ENCODE measurements at places on chromosomes 1 and 21. TPM values are rescaled to one million over a fixed set of nuclear protein-coding genes. Genes with fewer than 3 reads are reported as not detected.

DNA sequence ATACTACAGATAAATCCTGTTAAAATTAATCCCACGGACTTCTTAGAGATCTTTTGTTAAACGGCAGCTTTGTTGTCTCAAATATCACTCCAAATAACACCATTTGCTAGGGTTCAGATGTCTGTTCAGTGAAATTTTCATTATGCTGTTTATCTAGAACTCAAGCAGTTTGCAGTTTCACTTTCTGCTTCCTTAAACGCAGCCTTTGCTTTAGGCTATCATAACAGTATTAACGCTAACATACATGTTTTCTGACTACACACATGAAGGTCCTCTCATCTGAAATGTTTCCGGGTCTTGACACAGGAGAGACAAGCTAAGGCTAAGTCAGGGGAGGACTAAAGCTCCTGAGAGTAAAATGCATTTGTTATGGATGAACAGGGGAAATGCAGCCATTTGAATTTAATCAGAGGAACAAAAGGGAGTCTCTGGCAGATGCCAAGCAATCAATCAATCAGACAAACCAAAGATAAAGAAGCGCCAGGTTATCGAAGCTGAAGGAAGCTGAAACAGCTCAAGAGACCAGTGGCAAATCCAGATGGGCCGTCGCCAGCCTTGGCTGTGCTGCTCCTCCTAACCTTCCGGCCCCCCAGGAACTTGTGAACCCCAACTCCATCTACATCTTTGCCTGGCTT lies 16.9 kb downstream of the CCSAP start:
- no peak for DNase-seq

DNA sequence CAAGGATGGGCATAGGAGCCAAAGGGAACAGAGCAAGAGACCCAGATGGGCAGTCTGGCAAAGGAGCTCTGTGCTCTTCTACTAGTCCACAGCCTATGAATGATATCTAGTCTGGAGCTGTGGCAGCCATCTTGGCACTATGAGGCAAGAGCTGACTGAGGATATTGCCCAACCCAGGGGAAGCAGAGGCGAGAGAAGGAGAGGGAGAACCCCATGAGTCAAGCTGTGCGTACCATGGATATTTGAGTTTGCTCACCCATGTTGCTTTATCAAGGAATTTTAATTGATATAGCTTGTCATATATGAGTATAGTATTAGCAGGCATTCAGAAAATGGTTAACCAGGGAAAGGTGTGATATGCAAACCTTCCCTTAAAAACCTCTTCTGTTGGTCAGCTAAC lies 420.9 kb downstream of the PRDM2 start:
- DNase-seq: no peak

The MMP23B gene
- 1.9 TPM for total RNA-seq

DNA sequence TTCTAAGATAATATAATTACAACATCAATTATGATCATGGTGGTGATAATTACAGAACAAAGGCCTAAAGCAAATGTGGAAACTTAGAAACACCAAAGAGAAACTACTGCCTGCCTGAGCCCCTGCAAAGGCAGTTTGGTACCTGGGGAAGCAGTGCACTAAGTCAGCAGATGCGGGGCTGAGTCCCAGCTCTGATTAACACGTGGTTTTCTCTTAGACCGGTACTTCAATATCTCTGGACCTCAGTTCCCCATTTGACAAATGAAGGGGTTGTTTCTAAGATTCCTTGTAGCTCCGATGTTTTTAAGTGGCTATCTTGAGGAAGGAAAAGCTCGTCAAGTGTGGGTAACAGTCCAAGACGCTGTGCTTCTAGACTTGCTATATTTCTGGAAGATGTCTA lies 16.7 kb upstream of the PLEKHA6 start:
- DNase-seq: no peak

GRCh38 chr1:38919130-38919529 lies 22.5 kb downstream of the RHBDL2 start:
- no peak for DNase-seq

DNA sequence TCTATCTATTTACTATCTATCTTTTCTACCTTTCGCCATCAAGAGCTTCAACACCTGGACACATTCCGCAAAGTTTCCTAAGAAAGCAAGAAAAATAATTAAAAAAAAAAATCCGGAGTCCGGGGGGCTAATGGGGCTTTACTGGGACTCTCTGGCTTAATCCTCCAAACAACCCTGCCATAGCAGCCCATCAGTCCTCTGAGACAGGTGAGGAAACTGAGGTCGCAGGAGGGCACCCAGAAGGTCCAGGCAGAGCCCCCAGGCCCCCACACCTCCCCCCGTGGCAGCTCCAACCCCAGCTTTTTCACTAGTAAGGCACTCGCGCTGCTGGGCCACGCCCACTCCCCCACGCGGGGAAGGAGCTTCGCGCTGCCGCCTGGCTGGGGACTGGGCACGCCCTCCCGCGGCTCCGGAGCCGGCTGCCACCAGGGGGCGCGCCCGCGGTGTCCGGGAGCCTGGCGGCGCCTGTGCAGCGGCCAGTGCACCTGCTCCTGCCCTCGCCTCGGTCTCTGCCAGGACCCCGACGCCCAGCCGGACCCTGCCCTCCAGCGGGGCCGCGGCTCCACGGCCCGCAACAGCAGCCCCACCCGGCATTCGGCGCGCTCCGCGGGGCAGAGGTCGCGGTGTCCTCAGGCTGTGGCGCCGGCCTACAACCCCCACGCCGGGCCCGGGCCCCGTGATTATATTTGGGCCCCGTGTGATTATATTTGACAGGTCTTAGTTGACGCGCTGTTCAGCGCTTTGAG lies 54.1 kb upstream of the SAMD11 start:
- peak; percentile 80 for DNase-seq

Data from Calu3 (cell line).